Activated CD4-positive, alpha-beta T cell treated with anti-CD3 and anti-CD28 coated beads, Interleukin-2, amount 50 U/mL, for 4 hours (primary cell): ENCODE measurements at places on chromosomes 6 and 20.

GRCh38 chr6:91633374-91634111 lies 1046.7 kb upstream of the MAP3K7 start:
- DNase-seq, result no peak

- no peak for DNase-seq
These were observed 43.1 kb downstream of the SLX4IP start for GRCh38 chr20:10478205-10478604.

- no peak for DNase-seq
These were observed 14.9 kb downstream of the SH3BGRL2 start for GRCh38 chr6:79646006-79646405.

DNA sequence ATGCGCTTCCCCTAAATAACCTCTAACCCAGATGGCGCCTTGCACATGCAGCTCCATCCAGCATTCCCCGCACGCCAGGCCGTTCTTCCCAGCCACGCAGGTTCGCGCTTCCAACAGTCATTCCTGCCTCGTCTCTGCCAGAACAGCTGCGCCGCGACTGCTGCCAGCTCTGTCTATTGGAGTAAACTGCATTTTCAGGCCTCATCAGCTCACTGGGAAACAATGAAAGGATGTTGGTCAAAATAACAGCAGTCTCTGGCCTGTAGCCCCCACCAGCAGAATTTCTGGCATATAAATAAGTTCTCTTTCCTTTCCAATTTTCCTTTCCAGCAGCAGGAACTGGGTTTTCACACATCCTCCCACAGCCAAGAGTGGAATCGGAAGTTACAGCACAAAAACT lies 14.6 kb downstream of the NRSN1 start:
- no peak for DNase-seq

DNA sequence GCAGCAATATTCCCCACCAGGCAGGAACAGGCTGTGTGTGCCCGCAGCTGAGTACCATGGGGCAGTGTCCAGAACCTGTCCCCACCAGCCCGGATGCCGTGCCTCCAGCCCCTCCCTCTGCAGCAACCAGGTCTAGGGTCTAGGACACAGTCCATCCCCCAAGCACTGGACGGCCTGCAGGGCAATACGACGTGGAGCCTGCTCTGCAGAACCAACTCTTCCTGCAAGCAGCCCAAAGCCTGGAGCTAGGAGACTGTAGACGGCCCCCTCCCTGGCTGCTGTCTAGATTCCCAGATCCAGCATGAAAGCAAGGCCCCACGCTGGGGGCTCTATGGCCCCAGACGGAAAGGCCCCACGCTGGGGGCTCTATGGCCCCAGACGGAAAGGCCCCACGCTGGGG lies 128.2 kb upstream of the AFDN start:
- DNase-seq, result no peak

DNA sequence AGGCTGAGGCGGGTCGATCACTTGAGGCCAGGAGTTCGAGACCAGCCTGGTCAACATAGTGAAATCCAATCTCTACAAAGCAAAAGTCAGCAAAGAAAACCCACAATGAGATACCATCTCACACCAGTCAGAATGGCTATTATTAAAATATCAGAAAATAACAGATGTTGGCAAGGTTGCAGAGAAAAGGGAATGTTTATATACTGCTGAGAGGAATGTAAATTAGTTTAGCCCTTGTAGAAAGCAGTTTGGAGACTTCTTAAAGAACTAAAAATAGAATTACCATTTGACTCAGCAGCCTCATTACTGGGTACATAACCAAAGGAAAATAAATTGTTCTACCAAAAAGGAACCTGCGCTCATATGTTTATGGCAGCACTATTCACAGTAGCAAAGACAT lies 16.7 kb upstream of the GCM1 start:
- DNase-seq, result no peak

DNA sequence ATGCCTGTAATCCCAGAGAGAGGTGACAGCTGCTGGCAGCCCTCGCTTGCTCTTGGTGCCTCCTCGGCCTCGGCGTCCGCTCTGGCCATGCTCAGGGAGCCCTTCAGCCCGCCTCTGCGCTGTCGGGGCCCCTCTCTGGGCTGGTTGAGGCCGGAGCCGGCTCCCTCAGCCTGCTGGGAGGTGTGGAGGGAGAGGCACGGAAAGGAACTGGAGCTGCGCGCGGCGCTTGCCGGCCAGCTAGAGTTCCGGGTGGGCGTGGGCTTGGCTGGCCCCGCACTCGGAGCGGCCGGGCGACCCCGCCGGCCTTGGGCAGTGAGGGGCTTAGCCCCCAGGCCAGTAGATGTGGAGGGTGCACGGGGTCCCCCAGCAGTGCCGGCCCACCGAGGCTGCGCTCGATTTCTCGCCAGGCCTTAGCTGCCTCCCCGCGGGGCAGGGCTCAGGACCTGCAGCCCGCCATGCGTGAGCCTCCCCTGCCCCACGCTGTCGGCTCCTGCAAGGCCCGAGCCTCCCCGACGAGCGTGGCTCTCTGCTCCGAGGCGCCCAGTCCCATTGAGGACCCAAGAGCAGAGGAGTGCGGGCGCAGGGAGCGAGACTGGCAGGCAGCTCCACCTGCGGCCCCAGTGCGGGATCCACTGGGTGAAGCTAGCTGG lies 34.6 kb downstream of the C6orf52 start:
- DNase-seq, result no peak

GRCh38 chr6:34858681-34859080 lies 29.2 kb downstream of the TAF11 start:
- DNase-seq, result no peak

GRCh38 chr6:107561306-107561705 lies 71.4 kb downstream of the SOBP start:
- no peak for DNase-seq

DNA sequence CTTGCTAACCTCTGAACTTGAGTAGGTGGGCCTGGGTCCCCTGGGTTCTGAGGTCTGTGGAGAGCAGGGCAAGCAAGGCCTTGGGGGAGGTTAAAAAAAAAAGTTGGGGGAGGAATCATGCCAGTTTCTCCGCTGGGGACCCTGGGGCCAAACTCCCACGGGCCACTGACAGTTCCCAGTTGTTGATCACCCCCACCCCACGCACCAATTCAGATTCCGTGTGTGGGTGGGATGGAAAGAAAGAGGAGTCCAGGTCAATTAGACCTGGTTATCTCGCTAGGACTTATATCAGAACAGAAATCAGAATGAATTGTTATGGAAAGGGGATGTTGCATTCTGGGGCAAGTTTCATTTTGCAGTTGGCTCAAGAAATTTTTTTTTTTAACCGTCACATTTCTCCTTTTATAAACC lies 46.7 kb upstream of the SUPT3H start:
- DNase-seq, result peak; percentile 17

- DNase-seq, result no peak
These were observed 23.4 kb downstream of the CEP162 start for GRCh38 chr6:84204011-84204410.

GRCh38 chr6:166758136-166758704 lies 131.2 kb upstream of the RPS6KA2 start:
- DNase-seq, result no peak

DNA sequence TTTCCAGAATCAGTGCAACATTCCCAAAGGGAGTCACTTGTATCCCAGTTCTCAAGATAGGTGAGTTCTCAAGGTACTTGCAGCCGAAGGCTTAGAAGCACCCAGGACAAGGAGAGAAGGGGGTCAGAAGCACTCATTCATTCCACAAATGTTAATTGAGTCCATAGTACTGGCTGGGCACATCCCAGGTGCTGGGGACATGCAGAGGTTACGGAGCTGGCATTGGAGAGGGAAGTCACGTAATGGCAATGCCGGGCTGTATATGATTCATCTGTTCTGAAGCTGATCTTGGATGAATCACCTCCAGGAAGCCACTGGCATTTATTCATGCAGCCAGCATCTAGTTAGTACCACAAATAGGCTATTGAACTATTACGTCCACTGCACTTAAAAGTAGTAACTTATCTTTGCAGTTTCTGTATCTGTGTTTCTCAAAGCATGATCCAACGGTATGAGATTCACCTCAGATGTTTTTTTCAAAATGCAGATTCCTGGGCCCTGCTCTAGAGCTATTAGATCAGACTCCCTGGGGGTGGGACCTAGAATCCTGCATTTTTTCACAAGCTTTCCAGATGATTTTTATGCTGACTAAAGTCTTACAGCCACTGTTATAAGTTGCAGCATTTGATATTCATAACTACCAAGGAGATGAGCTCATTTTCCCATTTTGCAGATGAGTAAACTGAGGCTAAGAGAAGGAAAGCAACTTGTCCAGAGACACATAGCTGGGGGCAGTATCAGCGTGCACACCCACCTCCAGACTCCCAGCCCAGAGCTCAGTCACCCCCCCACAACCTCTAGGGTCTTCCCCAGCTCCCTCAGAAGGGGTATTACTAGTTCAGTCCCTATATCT lies 44.1 kb upstream of the ID1 start:
- no peak for DNase-seq

DNA sequence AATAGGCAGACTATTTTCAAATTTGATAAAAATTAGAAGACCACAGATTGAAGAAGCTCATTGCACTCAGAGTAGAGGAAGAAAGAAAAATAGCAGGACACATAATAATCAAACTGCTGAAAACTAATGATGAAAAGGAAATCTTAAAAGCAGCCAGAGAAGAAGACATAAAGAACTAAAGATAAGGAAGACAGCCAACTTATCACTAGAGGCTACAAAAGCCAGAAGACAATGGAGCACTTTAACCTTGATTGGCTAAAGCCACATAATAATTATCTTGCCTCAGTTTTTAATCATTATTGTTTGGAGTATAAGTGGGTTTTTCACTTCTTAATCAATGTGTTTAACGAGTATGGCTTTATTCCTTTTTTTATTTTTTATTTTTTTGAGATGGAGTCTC lies 397.6 kb downstream of the RNF144B start:
- DNase-seq, result no peak

- DNase-seq, result no peak
These were observed 38.2 kb upstream of the FANCE start for GRCh38 chr6:35413911-35414310.

- no peak for DNase-seq
These were observed 29.2 kb upstream of the SSR1 start for GRCh38 chr6:7341989-7342742.

DNA sequence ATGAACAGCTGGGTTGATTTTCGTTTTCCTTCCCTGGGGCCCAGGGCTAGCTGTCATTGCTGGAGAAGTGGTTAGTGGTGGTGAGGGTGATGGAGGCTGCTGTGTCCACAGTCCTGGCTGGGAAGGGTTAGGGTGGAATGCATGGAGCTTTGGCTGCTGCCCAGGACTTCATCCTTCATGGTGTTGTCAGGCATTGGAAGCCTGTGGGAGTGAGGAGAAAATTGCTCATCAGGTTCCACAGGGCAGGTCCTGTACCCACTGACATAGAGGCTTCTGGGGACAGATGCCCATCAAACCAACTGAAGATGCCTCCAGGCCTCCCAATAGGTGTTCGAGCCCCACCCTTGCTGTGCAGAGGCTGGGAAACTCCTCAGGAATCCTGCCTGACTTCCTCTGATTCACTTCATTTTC lies 262.4 kb upstream of the SUPT3H start:
- no peak for DNase-seq

DNA sequence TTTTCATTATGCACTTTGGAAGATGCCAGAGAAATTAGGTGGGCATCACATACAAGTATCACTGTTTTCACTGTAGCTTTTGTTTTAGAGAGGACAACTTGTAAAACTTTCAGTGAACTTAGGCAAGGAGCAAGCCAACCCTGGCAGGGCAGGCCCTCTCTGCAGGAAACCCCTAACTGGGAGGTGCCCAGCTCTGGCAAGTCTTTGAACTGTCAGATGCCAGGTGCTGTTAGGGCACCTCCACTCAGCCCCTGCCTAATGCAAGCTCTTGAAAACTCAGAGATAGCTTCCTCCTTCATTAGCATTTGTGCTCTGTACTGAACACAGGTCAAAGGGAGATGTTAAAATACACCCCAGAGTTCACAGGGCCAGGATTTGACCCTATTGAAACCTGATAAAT lies 774.2 kb upstream of the FLRT3 start:
- DNase-seq, result no peak

- DNase-seq, result peak; percentile 89
These were observed 6.3 kb upstream of the DHX16 start for GRCh38 chr6:30678964-30679726.

GRCh38 chr6:32763421-32763820 lies at the start of gene HLA-DQB2:
Gene HLA-DQB2, minus strand, starts transcription at chr6:32763532. Its CDS starts 62 bp downstream, at chr6:32763470.
- DNase-seq, result no peak

GRCh38 chr6:36094753-36095496 lies 35.4 kb upstream of the MAPK13 start:
- peak; percentile 77 for DNase-seq

GRCh38 chr20:53829255-53829723 lies 235.7 kb upstream of the ZNF217 start:
- DNase-seq, result no peak

DNA sequence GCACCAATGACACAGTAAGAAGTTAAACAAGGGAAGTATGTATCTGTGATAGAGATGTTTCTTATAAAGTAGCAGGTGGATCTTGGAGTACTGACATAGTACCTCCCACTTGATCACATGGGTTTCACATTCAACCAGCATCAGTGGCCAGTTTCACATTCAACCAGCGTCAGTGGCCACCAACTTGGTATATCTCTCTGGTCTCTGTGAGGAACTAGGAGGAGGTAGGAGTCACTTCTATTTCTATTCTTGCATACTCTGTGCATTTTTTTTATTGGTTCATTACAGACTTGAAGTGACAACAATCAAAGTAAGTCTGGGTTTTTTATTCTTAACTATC lies 200.3 kb upstream of the SIM1 start:
- no peak for DNase-seq
